ENCODE measurements at places on chromosomes 3 and 15.

DNA sequence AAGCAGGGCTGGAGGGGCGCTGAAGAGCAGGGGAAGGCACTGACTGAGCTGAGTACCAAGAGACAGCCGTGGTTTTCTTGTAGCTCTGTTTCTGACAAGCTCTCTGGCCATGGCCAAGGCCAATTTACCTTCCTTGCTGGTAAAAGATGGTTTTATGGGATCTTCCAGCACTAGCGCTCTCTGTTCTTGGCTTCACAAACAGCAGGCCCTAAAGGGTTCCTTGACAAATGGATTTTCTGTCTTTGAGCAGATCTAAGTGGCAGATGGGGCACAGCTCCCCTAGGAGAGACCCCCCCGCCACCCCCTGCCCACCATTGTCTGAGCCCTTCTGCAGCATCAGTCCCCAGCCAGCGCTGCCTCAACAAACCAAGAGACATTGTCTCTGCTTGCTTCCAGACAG lies 66.6 kb downstream of the GAP43 start:
- no peak for DNase-seq

DNA sequence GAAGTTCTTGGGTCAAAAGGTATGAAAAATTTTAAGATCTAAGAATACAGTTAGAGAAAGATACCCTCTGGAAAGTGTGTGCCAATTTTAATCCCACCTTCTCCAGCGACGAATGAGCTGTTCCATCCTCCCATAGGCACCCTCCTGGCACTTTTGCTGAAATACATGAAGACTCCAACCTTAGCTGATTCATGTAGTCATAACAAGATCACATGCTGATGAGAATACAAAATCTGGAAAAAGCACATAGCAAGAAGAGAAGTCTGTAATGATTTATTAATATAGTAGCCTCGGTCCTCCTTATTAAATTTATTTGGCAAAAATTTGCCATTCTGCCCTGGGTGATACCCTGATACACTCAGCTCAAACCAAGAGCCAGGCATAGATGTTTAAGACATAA lies 88.9 kb downstream of the CCR1 start:
- no peak for DNase-seq

GRCh38 chr3:154598166-154598565 lies 168.2 kb upstream of the GPR149 start:
- DNase-seq, result no peak

DNA sequence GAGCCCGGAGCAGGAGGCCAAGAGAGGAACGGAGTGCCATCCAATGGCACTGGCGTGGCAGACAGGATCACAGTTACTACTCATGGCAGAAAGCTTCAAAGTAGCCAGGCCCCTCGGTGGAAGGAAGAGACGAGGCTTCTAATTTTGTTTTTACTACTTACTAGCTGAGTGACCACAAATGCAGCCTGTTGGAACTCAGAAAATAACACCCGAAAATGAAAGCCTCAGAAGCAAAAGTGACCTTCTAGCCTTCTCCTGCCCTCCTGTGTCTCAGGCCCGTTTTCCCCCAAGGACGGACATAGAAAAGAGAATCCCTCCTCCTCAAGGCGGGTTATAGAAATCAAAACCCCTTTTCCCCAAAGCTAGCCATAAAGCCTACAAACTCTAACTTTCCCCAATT lies 9.9 kb upstream of the STRA6 start:
- no peak for DNase-seq

DNA sequence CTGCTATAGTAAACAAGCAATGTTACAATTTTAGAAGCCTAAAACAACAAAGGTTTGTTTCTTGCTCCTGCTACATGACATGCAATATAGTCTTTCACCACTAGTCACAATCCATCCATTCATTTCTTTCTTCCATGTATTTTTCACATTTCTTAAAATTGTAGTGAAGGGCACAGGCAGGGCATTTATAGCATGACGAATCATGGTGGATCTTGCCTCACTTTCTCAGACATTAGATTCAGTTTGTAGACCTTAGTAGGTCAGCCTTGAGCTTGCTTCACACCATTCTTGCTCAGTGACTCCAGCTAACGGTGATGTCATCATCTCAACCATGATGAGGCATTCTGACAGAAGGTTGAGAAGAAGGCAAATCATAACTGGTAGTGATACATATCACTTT lies 546.8 kb downstream of the TBL1XR1 start:
- DNase-seq, result no peak

GRCh38 chr15:47503876-47504275 lies 213.4 kb upstream of the SEMA6D start:
- DNase-seq, result no peak

- no peak for DNase-seq
These were observed 586.8 kb downstream of the EDEM1 start for GRCh38 chr3:5774337-5774736.

- no peak for DNase-seq
These were observed 28.9 kb upstream of the LPP start for GRCh38 chr3:188125076-188125475.

DNA sequence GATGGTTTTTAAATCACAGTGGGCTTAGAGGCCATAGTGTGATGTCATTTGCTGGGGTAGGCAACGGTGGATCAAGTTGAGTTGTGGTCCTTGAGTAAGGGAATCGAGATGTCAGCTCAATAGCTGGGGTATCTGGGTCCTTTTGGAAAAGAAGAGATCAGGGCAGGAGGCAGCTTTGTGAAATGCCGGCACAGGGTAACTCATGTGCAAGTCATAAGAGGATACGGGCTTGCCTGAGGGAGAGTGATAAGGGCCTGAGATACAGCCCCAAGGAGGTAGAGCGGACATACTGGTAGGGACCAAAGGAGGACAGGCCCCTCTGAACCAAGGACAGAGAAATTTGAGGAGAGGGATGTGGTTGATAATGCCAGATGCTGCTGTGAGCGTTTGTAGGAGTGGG lies 4.2 kb upstream of the FAM131A start:
- no peak for DNase-seq

DNA sequence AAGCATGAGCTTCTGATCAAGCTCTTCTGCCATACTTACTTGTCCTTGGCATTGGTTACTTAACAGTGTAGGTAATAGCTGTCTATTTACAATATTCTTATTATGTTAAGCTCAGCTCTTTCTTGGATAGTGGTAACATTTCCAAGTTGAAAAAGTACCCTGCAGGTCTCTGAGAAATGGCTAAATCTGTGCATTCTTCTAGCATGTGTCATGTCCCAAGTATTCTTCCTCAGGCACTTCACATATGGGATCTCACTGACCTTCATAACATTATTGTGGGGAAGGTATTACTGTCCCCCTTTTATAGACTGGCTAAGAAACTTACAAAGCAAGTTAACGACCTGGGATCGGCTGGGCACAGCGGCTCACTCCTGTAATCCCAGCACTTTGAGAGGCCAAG lies 236.1 kb downstream of the RORA start:
- DNase-seq, result no peak

- DNase-seq, result no peak
These were observed 21.9 kb downstream of the PLCL2 start for GRCh38 chr3:16906682-16907081.

DNA sequence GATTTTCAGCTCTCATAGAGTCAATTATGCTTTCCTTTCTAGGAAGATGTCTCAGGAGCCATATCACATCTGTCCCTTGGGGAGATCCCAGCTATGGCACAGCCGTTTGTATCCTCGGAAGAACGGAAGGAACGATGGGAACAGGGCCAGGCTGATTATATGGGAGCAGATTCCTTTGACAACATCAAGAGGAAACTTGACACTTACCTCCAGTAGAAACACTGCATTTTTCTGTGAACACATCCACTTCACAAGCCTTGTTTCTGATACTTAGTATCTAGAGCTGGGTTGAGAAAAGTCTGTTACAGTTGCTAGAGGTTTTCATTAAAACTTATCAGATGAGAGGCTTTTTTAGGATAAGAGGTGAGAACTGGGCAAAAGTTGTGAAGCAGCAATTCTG lies 35.4 kb downstream of the GYG1 start:
- no peak for DNase-seq

DNA sequence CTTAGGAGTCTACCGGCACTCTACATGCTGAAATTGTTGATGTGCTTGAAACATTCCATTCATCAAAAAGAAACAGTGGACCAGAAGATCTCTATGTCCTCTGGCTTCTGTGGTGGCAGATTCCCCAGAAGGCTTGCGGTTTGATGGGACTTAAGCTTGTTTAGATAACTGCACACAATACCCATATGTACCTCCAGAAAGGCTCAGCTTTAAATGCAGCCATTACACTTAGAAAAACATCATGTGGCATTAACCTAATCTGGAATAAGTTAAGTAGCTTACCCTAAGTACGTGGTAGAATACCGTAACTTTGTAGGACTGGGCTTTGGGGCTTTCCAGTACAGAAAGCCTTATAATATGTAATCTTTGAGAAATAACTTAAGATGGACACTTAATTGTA lies 187.3 kb downstream of the RBMS3 start:
- no peak for DNase-seq

- no peak for DNase-seq
These were observed 345.7 kb upstream of the RBMS3 start for GRCh38 chr3:28935146-28935545.

- no peak for DNase-seq
These were observed 19.1 kb upstream of the CHST2 start for GRCh38 chr3:143100451-143100850.

DNA sequence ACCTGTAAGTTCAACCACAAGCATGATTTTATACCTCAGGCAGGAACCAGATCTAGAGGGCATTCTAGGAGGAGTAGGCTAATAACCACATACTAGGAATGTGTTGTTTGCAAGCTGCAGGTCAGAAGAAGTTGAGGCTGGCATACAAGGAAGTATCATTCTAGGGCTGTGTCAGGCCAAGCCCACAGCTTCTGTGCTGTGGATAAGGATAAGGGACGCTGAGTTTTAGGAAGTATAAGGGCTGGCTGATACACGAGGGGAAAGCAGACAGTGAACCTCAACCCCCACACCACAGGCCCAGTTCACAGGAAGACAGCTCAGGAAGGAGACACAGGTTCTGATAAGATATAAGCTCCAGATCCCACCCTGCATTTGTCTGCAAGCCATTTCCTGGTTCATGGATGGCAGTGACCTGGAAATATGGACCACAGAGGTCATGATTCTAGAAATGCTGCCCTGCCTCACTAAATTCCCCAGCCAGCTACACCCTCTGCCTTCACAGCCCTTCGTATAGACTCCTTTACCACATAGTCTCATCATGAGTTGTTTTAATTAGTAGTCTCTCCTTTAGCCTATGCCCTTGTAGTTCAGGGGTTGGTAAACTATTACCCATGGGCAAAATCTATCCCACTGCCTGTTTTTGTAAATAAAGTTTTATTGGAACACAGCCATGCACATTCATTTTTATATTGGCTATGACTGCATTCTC lies 260.7 kb downstream of the OPA1 start:
- no peak for DNase-seq

DNA sequence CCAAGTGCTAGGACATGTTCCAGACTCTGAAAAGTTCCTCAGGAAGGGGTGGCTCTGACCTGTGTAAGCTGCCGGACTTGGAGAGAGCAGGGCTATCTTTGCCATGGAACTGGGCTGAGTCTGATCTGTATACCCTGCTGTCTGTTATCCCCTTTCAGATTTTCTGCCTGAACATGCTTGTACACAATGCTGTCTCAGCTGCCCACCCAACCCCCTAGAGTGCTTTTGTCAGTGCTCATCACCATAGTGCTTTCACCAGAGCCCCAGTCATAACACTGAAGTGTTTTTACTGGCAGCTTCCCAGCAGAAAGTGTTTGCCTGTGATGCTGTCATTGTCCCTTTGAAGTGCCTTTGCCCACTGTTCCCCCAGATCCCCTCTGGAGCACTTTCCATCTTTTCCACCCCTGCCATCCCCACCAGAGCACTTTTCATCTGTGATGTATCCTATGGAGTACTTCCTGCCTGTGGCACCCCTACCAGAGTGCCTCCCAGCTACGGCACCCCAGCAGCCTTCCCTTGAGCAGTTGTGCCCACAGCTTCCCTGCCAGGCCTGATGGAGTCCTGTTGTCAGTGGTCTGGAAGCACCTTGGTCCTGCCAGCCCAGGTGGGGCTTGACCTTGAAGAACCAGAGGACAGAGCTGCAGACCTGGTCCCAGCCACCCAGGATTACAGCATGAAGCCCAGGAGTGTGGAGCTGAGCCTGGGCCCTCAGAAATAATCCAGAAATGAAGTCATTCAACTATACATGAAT lies 397.7 kb downstream of the DIPK2A start:
- DNase-seq, result no peak

GRCh38 chr3:38354588-38355330 lies 8.2 kb downstream of the XYLB start:
- DNase-seq, result no peak

GRCh38 chr3:158120330-158120729 lies 10.4 kb downstream of the RSRC1 start:
- no peak for DNase-seq

- DNase-seq, result no peak
These were observed 147.3 kb upstream of the UBE2E2 start for GRCh38 chr3:23055733-23056376.
